AG10803 (cell line): ENCODE measurements at places on chromosomes 3 and 15.
A peak's percentile ranks its signal among the peaks of the same experiment; 100 is the strongest.

DNA sequence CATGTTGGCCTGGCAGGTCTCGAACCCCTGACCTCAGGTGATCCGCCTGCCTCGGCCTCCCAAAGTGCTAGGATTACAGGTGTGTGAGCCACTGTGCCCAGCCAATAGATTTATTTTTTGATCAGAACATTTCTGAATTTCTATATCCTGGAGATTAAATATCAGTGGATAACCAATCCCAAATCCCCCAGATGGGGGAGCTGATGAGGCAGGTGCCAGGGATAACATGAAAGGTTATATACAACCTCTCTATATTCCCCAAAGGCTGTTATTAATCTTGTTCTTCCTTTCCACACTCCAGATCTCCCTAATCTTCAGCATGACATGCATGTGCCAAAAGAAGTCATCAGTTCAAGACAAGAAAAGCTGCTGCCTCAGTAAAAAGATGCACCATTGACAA is 112.3 kb downstream of the WDR76 start:
- DNase-seq, result no peak

DNA sequence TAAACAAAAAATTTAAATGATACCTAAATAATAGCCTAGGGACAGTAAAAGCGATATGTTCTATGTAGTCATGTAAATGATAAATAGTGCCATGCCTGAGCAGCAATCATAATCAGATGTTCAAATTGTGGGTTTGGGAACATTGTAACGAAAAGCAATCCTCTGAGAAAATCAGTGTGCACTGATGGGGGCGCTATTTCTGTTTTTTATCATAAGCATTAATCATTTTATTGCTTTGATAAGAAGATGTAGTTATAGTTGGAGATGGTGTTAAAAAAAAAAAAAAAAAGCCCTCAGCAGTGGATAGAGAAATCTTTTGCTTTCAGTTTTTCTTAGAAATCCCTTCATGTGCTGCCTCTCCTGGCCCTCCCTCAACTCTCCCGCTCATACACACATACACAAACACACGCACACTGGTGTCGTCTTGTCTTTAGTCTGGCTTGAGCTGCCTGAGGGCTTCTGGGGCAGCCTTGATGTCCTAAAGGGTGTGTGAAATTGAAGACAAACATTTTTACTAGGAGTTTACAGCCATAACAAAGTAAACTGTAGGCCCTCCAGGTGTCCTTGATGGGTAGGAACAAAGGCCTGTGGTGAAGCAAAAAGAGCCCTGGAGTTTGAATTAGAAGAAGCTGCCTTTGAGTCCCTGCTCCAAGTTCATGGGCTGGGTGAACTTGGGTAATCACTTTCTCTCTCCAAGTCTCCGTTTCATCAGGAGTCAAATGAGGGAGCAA is 428.1 kb downstream of the SOX2 start:
- no peak for DNase-seq

GRCh38 chr3:191397771-191398170 is 63.2 kb upstream of the PYDC2 start:
- DNase-seq, result no peak

GRCh38 chr3:175075269-175075668 is 216.1 kb downstream of the NAALADL2 start:
- DNase-seq, result peak; percentile 18

DNA sequence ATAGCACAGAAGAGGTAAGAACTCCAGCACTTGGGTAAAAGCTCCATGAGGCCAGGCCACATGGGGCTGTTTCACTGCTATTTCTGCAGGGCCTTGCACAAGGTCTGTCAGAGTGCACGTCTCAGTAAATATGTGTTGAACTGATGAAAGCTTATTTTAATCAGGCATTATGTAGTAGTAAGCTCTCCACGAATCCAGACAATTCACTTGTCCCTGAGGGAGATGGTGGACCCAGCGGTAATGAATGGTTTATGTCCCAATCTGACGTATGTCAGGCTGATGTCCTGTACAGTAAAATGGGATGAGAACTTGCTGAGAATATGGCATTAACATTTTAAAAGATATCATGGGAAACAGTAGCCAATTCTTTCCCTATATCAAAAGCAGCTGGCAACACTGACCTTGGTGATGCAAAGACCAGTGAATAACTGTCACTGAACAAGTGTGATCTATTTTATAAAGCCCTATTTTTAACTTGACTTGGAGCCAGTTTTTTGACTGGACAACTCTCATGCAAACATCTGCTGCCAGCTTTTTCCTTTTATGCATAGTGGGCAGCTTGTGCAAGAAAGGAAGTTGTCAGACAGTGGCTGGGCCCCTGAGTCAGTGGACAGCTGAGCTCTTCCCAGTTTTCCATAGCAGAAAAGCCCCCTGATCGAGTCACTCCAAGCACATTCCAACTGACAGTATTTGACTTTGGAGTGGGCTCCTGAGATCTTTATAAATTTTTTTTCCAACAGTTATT is 519.8 kb upstream of the MDFIC2 start:
- peak; percentile 98 for DNase-seq

- no peak for DNase-seq
These were observed 610.8 kb downstream of the NTRK3 start for GRCh38 chr15:87645723-87646122.

GRCh38 chr3:107983247-107983646 is 107.6 kb downstream of the CD47 start:
- DNase-seq, result no peak

- no peak for DNase-seq
These were observed 228.3 kb downstream of the MFSD1 start for GRCh38 chr3:159030138-159030670.

DNA sequence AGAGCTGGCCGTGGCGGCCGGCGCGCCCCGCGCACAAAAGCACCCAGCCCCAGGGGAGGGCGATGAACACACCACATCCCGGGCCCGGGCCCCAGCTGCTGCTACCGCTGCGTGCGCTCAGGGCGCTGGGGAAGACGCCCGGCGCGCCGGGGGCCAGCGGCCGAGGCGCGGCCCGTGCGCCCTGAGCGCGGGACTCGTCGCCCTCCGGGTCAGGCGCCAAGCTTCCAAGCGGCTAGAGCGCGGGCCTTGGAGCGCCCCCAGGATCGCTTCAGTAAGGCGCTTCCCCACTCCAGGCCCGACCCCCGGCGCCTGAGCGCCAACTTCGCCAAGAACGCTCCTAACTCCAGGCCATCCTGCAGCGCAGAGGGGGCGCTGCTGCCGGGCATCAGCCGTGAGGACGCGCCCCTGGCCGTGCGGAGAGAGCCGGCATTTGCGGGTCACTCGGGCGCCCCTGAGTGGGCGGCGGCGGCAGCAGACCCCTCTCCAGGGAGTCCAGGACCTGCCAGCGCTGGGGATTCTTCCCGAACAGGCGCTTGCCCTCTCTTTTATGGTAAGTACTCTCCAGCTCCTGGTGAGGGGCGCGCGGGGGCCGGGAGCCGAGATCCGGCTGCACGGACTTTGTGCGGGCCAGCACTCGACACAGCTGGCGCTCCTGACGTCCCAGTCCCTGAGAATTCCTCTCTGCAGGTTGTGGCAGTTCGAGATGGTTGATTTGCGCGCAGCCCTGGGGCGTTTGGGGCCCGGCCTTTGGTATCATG is 475 bp downstream of the SPSB4 start:
- DNase-seq, result no peak

GRCh38 chr3:140349938-140350337 is 327.9 kb upstream of the TRIM42 start:
- DNase-seq, result no peak

DNA sequence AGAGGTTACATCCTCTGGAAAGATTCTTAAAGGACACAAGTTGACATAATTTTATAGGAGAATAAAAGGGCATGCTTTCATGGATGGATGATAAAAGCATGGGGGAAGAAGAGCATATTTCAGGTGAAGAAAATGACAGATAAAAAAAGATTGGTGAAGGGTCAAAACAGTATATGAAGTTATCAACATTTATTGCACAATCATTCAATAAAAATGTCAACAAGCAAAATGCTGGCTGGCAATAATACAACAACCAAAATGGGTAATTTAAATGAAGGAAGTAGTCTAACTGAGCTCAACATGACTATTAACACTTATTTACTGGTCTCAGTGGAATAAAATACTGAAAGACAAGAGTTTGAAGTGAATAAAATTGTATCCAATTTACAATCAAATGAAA is 696.7 kb downstream of the SQOR start:
- no peak for DNase-seq

DNA sequence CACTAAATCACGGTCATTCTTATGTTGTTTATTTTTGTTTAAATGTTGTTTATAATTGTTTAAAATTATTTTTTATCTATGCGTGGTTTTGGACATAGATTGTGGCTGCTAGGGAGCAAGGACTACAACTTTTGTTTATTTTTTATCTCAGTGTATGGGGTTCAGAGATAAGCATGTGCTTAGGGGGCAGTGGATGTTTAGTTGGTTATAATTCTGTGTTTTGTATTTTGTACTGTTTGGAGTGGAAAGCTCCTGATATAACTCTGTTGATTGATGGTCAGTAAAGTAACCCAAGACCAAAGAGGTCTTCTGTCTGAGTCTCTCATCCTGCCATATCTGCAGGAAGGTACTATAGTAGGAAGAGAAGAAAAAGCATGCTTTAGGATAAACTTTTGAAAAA is 36.5 kb upstream of the NPHP3 start:
- no peak for DNase-seq

- DNase-seq, result peak; percentile 22
These were observed 1037.0 kb upstream of the CFAP20DC start for GRCh38 chr3:60086811-60087210.

GRCh38 chr3:127139601-127140500 is 53.1 kb upstream of the PRR23E start:
- no peak for DNase-seq

DNA sequence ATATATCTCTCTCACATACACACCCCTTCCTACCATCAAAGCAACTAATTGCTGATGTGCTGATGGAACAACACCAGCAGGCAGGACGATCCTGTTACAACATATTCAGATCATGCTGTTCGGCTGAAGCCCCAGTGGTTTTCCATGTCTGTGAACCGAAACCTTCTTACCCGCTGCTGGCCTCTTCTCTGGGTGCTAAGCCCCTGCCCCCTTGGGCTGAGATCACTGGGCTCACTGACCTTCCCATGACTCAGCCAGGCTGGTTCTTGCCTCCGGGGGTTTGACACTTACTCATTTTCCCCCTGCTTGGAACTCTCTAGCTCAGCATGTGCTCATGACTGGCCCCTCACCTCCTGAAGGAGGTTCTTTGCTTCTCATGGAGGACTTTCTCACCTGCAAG is 122.0 kb upstream of the RGMA start:
- no peak for DNase-seq
